Melanocyte of skin (primary cell): ENCODE measurements at places on chromosomes 12 and 14. TPM values are rescaled to one million over a fixed set of nuclear protein-coding genes. Genes with fewer than 3 reads are reported as not detected.

Gene FBLN5
- 8.6 and 16.4 TPM in 2 replicates for total RNA-seq

Gene MYH7
- not detected in 2 replicates for total RNA-seq

Gene CLEC9A
- total RNA-seq = not detected in 2 replicates

Gene EXD2
- total RNA-seq = 21.6 and 24.2 TPM in 2 replicates
